ENCODE measurements at places on chromosomes 5 and 9.

GRCh38 chr9:38117651-38118050 lies 48.6 kb upstream of the SHB start:
- DNase-seq: no peak

- no peak for DNase-seq
These were observed 62.0 kb upstream of the PHF24 start for GRCh38 chr9:34896112-34896511.

DNA sequence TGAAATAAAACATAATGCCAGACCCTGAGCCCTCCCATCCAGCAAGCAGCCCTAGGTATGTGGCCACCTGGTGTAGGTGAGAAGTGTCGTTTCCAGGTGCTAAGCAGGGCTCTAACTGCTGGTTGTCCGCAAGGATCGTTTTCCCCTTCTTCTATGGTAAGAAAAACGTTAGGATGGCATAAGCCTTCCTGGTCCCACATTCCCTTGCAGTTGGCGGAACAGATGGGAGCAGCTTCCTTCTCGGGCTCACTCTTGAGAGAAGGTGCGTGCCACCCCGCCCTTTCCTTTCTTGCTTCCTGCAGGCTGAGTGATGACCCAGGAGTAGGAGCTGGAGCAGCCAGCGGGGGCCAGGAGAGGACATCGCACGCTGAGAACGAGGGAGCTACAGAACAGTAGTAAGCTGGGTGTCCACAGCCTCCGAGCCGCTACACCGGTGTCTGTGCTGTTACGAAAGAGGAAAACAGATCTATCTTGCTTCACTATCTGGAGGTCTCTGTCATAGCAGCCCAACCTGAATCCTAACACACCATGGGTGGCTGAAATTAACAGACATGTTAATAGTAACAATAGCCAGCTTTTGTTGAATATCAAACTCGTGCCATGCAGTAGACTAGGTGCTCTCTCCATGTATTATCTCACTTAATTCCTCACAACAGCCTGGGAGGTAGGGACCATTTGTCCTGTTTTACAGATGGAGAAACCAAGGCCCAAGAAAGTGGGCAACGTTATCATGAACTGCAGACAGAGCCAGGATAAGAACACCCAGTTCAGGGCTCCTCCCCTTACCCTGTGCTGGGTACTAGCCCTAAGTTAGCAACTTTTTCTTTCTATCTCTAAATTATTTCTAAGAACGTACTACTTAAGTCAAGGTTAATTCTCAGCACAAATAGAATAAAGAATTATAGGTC lies 139.8 kb downstream of the COL23A1 start:
- DNase-seq: no peak

DNA sequence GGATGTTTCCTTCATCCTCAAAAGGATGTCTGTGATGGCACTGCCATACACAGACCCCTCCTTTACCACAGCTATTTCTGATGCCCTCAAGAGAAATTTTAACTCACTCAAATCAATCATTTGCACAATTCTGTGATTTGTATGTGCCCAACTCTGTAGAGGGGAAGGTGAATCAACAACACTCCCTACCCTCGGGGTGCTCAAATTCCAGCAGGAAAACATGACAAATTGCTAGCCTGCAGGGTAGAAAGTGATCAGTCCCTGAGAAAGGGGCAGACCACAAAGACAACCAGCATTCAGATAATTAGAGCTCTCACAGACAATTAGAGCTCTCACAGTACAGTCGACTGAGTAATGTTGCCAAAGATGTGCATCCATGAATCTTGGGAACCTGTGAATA lies 45.3 kb upstream of the FOXE1 start:
- no peak for DNase-seq

- no peak for DNase-seq
These were observed 52.7 kb downstream of the PLK2 start for GRCh38 chr5:58407042-58407719.

- DNase-seq: no peak
These were observed 51.9 kb upstream of the IQGAP2 start for GRCh38 chr5:76351176-76351575.

GRCh38 chr5:109805883-109806282 lies 116.2 kb downstream of the MAN2A1 start:
- DNase-seq: no peak

DNA sequence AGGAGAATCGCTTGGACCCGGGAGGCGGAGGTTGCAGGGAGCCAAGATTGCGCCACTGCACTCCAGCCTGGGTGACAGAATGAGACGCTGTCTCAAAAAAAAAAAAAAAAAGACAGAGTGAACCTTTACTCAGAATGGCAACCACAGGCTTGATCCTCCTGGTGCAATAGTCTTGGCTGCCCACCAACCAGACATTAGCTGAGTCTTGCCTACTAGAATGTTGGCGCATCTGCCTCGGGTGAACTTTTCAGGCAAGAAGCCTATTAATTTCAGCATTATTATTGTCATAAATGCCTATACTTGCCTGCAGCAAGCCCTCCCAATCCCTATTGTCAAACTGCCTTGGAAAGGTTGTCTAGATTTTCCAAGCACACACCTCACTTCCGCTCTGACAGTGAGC lies 4.2 kb downstream of the SERINC5 start:
- DNase-seq: no peak

GRCh38 chr5:174514983-174515394 lies 209.4 kb upstream of the MSX2 start:
- no peak for DNase-seq

DNA sequence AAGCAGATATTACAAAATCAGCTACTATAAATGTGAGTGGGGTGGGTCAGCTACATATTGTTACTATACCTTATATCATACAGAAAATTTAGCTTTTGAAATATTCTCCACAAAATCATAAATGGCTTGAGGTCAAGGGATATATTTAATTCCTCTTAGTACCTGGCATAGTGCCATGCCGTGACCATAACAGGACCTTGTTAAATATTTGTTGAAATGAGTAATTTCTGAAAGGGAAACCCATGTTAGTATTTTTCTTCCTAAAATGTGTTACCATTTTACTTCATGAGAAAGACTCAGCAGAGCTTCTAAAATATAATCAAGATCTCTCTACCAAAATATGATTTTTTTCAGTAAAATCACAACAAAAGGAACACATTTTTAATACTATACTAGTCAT lies 14.8 kb downstream of the ATP10B start:
- no peak for DNase-seq

GRCh38 chr5:142434322-142434612 lies 109.4 kb upstream of the SPRY4 start:
- DNase-seq: no peak

- no peak for DNase-seq
These were observed 45.2 kb downstream of the ENC1 start for GRCh38 chr5:74595143-74595925.
